Fibroblast of mammary gland (primary cell): ENCODE measurements at places on chromosomes 1 and 21.

- peak; percentile 89 for DNase-seq
These were observed 7.4 kb upstream of the MPL start for GRCh38 chr1:43329995-43330751.

- DNase-seq = peak; percentile 11
These were observed 32.1 kb downstream of the HSD17B7 start for GRCh38 chr1:162822391-162823200.

GRCh38 chr1:70033266-70033873 is 172.0 kb downstream of the LRRC40 start:
- no peak for DNase-seq

- peak; percentile 36 for DNase-seq
These were observed 69.1 kb upstream of the ARHGAP29 start for GRCh38 chr1:94306521-94306920.

DNA sequence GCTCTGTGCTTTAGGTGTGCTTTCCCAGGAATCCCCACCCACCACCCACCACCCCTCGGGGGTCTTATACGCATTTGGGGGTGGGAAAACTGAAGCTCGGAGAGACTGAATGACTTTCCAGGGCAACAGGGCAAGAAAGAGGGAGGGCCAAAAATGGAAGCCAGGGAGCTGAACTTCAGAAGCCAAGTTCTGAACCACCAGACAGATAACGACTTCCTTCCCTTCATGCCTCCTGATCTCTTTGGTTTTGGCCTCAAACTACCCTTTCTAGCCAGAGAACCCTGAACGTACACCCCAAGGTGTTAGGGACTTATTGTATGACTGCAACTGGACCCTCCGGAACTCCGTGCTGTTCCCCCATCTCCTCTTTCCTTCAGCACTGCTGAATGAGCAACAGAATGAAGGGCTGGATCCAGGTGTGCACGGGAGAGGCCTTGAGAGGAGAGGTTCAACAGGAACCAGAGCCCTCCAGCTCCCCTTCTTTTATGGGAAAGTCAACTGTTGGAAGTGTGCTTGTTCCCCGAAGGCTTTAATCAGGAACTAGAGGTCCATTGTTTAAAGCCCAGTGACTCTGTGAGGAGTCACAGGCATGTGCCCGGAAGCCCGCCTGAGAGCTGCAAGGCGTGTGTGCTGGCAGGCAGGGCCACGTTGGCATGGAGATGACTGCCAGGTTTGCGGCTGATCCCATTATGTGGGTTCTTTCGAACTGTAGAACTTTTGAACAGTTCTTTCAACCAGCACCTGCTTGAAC is 3.1 kb downstream of the BACE2 start:
- DNase-seq = no peak

GRCh38 chr1:110198746-110199145 is 11.4 kb upstream of the KCNC4 start:
- no peak for DNase-seq

- DNase-seq = peak; percentile 80
These were observed 79.2 kb upstream of the WDR26 start for GRCh38 chr1:224513787-224514209.

DNA sequence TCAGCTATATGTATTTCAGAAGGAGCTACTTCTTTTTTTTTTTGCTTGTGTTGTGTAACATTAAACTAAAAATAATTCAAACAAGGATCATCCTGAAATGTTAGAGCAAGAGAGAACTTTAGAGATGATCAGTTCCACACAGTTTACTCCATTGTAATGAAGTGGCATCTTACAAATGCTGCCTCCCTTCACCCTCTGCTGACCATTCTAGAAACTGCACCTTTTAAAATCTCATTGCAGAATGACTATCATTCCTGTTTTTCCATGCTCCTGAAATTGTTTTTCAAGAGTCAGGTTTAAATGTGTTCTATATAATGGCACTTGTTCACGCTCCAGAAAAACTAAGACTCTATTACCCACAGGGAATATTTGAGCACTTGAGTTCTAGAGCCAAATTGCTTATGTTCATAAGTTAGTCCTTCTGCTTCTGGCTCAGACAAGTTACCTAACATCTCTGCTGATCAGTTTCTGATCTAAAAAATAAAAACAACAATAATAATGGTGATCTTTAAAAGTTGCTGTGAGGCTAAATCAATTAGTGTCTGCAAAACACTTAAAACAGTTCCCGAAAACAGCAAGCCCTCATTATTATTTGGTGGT is 21.5 kb upstream of the SLC44A5 start:
- DNase-seq = peak; percentile 30

DNA sequence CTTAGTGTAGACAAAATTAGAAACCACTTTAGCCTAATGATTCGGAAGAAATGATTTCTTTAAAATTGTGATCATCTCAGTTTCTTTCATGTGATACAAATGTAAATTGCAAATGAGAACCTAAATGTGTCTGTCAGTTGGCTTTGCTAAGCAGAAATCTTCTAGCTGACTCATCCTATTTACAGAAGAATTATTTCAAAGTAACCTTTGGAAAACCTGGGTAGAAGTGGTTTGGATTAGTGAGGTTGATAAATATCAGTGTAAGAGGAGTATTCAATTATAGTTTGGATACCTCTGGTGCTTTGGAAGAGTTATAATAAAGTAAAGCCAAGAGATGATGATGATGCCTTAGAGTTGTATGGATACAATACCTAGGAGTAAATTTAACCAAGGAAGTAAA is 37.4 kb downstream of the CC2D1B start:
- no peak for DNase-seq

DNA sequence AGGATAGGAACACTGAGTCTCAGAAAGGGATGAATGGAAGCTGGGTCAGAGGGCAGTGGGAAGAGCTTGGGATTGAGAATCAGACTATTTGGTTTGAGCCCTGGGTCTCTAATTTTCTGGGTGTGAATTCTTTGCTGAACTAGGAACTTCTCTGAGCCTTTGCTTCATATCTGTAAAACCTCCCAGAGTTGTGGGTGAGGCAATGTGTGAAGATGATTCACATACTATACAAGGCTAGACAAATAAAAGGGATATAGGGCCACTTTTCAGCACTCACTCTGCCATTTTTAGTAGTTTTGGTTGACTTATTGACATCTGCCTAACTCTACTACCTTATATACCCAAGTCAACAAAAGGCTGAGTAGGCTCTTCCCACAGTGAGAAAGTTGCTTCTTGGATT is 77.7 kb upstream of the JUN start:
- peak; percentile 55 for DNase-seq

- DNase-seq = no peak
These were observed 136.8 kb upstream of the GORAB start for GRCh38 chr1:170395149-170395548.

DNA sequence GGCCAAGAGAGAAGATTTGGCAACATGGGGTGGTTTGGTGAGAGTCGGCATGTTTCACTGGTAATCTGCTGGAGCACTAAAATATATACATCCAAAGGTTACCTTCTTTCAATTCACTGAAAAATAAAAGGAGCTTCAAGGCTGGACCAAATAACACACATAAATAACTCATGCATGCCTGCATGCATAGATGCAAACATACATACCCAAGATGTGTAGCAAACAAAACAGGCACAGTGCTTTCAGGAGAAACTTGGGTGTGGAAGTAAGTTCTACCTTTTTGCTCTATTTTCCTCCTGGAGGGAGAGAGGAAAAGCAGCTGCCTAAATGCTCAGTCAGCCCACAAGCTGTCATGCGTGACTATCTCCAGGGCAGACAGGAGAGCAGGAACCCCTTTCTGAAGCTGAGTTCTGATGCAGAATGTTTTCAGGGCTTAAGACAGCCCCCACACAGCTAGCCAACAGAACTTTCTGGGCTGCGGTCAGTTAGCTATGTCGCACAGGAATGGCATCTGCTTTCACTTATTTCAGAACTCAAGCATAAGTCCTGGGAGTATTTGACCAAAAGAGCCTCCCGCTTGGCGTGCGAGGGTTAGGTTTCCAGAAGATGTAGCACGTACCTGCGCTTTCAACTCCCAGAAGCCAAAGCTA is 166.2 kb downstream of the TOMM20 start:
- DNase-seq = peak; percentile 100

DNA sequence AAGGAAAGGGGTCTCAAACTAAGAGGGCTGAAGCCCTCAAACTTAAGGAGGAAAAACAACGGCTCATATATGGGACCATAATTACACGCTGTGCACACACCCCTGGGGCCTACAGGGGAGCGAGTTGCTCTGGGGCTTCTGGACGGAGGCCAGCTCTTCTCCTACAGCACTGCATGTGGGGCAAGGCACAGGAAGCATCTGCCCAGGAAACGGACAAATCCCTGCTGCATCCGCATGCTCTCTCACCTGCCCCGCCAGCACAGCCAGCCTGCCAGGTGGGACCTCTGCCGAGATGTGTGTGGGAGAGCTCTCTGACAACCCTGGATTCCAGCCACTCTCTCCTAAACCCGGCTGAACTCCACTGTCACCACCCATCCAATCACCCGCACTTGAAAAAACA is 54.1 kb downstream of the MRPL37 start:
- peak; percentile 63 for DNase-seq

DNA sequence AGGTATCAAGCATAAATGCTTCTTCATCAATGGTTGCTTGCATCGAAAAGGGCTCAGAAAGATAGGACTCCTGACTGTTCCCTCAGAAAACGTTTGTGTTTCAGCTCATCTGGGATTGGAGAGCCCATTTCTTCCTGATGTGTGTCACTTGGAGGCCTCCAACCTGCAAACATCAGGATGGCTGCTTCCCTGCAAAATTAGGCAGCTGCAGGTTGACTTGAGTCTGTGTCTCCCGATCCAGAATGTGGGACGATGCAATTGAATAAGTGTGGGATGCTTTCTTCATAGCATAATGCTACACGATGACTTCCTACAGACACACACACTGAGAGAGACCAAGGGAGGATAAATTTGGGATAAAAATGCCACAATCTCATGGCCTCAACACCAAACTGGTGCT is 42.2 kb downstream of the OLIG1 start:
- DNase-seq = no peak

GRCh38 chr1:151570819-151571218 is 30.7 kb downstream of the TUFT1 start:
- DNase-seq = no peak

DNA sequence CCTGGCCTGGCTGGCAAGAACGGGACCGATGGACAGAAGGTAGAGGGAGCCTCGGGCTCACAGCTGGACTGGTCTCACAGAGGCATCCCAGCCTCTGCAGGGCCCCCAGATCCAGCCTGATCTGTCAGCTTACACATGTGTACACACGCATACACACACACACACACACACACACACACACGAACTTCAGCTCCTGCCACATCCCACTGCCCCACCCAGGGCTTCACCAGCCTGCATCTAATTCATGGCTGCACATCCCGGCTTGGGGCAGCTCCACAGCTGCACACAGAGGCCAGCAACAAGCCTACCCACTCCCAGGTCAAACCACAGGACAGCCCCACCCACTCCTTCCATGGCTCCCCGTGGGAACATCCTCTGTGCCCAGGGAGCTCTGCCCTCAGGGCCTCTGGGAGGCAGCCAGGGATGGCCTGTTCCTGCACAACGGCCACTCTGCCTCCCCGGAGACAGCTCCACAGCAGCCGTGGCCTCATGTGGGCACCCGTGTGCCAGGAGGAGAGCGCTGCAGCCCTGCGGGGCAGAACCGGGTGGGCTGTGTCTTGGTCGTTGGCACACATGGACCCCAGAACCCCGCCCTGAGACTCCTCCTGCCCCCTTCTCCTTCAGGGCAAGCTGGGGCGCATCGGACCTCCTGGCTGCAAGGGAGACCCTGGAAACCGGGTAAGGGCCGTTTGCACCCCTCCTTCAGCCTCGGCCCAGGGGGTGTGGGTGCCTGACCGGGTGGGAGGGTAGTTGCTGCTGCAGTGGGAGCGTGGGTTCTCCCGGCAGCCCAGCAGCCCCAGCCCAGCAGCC is 19.1 kb downstream of the COL6A2 start:
- peak; percentile 65 for DNase-seq

GRCh38 chr1:227325156-227325555 is 6.9 kb upstream of the CDC42BPA start:
- DNase-seq = no peak

DNA sequence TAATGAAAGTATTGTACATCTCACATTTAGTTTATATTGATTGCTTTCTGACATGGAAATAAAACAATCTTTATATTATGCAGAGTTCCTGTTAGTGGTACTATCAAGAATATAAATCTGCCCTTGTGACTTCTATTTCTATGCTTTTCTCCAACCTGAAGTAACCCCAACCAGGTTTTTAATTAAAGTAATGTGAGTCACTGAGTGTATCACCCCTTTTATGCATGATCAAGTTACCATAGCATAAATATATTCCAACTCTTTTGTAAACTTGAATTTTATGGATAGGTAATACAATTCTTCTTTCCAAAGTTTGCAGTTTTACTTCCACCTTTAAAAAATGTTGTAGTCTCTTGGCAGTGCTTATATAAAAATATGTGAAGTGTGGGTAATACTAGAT is 532.3 kb downstream of the USP25 start:
- peak; percentile 17 for DNase-seq

GRCh38 chr1:51768971-51769588 is 109.4 kb downstream of the NRDC start:
- DNase-seq = peak; percentile 79

GRCh38 chr1:2823921-2824610 is 22.6 kb upstream of the TTC34 start:
- DNase-seq = no peak

- DNase-seq = no peak
These were observed 110.8 kb downstream of the EIF4G3 start for GRCh38 chr1:21065851-21066250.

DNA sequence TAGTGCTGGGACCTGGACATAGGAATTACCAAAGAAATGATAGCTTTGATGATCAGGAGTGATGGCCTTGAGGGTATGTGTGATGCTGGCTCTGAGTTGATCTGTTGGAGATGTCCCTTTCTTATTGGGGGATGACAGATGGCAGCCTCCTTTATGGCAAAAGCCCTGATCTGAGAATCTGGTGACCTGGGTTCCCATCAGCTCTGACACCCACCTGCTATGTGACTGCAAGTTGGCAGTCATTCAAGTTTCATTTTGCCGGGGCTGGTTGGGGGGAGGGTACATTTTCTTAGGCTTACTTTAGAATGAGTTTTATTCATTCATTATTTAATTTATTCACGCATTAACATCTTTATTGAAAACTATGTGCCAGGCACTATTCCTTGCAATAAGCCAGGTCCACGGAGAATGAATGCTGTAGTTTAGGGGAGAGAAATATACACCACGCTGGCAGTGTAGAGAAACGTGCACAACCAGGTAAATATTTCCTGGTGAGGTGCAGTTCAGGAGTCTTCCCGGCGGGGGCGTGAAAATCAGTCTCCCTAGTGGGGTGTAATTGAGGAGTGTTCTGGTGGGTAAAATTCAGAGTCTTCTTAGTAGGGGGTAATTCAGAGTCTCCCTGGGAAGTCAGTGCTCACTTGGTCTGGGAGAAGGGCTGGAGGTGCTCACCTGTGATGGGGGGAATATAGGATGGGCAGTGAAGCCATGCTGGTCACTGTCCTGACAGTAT is 401.3 kb downstream of the CAMTA1 start:
- DNase-seq = no peak

DNA sequence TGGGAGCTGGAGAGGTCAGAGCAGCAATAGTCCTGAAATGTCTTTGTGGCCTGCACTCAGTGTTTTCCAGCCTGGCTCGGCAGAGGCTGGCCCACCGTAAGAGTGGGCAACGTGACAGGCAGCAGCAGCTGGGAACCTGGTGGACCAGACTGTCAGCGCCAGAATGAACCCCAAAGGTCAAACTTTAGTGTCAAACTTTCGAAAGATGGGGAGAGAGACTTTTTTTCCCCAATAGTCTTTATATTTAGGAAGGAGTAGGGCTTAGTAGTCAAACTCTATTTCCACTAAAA is 10.3 kb downstream of the BLACAT1 start:
- DNase-seq = no peak
